ENCODE measurements at places on chromosomes 5 and 9.

DNA sequence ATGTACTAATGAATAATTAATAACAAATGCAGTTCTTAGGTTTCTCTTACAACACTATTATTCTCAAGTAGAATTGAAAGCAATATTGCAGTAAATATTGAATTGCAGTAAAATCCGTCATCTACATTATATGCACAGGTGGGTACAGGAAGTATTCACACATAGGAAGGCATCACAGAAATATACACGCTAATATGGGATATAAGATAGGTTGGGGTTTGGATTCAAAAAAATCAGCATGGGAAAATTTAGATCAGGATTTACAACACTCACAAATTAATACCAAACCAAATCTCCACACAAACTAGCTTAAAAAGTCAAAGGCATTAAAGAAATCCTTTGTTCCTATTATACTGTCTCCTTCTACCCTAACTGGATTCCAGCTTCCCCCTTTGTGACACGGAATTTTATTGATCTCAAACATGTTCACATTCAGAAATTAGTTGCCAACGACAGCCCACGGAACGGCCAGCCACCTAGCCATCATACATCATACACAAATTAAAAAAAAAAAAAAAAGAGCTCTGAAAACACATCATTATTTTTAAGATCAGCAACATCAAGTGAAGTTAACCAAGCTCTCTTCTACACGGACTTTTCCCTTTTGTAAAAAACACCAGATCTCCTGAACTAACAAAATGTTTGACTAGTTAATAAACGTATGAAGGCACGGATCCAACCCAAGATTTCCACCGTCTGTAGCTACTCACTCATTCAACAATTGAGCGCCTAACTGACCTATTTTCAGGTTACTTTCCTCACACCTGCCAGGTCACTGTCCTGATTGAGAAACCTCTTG is 2.2 kb downstream of the NR6A1 start:
- DNase-seq = no peak

GRCh38 chr5:132473019-132473531 is 17.5 kb downstream of the IRF1 start:
- DNase-seq = peak; percentile 65

- no peak for DNase-seq
These were observed 202.7 kb upstream of the NR3C1 start for GRCh38 chr5:143606043-143606752.

GRCh38 chr5:65506961-65507360 is 25.2 kb upstream of the ADAMTS6 start:
- DNase-seq = no peak

DNA sequence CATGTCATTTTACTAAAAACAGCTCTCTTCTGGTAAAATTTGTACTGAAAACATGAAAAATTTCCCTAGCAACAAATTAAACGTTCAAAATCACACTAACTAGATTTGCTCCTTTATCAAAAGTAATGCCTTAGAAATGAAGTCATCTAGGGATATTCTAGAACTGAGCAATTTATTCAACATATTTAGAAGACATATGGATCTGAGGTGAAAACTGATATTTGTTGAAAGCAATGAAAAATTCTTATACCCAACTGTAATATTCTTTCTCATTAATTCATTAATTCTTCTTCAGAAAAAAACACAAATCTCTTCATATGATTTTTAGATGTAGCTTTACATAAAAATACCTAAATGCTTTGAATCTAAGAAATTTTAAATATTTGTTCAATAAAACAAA is 604.9 kb downstream of the NR2F1-AS1 start:
- DNase-seq = no peak

- DNase-seq = no peak
These were observed 195.0 kb upstream of the TBC1D2 start for GRCh38 chr9:98450496-98450895.

GRCh38 chr5:1437876-1438559 is 7.2 kb downstream of the SLC6A3 start:
- DNase-seq = no peak

DNA sequence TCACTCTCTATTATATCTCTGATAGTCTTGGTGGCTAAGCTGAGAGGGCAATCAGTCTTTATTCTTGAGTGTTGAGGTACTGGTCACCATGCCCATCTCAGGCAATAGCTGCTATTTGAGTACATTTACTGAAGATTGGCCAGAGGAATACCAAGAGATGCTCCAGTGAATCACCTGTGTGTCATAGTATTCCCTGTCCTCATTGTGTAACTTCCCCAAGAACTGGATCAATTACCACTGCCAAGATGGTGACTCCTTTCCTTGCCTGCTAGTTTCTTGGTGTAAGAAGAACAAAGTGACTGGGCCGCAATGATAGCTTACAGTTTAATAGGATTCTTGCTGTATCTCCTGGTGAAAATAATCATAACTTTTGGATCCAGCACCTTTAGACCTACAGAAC is 418.7 kb upstream of the KIF2A start:
- no peak for DNase-seq

DNA sequence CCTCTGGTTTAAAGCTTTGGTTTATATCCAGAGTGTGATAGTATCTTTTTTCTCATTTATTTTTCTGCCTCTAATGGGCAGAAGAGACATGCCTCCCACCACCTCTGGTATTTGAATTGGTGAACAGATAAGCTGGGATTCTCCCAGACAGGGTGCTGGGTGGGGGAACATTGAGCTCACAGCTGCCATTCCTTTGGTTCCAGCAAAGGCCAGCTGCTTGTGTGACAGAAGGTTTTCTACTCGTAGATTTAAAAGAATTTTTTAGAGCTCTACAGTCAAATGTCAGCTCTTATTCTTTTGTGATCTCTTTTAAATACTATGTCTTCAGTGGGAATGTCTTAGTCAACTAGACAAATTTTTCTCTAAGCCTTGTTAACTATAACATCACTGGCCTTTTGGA is 54.7 kb upstream of the ADAMTS16 start:
- DNase-seq = no peak

DNA sequence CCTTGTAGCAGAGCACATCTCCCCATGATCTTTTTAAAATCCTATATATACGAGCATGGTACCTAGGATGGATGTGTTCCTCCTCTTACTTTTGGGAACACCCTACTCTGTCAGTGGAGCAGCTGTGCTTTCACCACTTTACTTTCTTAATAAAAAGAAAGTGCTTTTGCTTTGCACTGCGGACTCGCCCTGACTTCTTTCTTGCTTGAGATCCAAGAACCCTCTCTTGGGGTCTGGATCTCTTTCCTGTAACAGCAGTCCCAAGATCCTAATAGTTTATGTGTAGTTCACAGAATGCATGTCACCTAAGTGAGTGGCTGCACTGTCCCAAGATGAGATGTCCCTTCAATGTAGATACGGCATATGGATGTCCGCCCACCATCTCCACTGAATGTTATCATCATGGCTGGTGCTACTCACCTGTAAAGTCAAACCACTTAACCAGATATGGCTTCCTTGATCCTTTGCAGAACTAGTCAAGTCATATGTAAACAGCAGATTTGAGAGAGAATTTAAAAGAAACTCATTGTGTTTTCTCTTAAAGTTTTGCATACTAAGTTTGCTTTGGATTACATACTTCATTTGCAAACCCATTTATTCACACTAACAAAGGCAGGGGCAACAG is 1.9 kb downstream of the FGF1 start:
- no peak for DNase-seq

DNA sequence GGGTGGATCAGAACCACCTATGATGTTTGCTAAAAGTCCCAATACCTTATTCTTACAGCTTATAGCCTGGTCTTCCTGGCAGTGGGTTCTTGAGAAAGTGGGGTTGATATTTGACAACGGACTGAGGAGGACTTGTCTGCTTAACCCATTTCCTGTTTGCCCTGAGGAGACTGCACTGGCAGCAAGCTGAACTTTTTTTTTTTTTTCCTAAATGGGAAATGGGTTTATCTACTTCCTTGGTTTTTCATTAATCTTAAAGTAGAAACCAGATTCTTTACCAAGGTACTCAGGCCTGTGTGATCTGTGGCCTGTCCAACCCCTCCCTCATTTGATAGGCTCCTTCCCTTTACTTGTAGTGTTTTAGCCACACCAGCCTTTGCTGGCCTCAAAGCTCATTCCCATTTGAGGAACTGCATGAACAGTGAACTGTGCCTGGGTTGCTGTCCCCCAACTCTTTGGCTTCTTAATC is 47.1 kb downstream of the C9orf57 start:
- DNase-seq = no peak

- DNase-seq = no peak
These were observed 540.3 kb downstream of the GABRG2 start for GRCh38 chr5:162607879-162608278.

- no peak for DNase-seq
These were observed 21.9 kb downstream of the ZDHHC21 start for GRCh38 chr9:14671377-14671776.

DNA sequence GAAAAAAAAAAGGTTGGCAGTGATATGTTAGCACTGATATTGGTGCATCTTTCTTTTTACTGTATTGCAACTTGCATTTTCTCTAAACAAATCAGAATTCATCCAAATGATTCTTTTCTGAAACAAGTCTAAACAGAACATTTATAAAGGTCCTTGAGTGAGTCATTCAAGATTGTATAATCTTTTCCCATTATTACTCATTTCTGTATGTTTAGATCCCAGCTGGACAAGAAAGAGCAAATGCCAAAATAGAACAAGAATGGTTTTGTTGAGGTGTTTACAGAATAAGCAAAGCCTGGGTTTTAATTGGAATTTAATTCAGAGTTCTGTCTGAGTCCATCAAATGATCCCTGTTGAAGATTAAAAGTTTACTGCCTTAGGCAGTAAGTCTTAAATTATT is 112.3 kb downstream of the VCAN start:
- DNase-seq = no peak

GRCh38 chr5:154786414-154786813 is 31.2 kb downstream of the LARP1 start:
- no peak for DNase-seq

DNA sequence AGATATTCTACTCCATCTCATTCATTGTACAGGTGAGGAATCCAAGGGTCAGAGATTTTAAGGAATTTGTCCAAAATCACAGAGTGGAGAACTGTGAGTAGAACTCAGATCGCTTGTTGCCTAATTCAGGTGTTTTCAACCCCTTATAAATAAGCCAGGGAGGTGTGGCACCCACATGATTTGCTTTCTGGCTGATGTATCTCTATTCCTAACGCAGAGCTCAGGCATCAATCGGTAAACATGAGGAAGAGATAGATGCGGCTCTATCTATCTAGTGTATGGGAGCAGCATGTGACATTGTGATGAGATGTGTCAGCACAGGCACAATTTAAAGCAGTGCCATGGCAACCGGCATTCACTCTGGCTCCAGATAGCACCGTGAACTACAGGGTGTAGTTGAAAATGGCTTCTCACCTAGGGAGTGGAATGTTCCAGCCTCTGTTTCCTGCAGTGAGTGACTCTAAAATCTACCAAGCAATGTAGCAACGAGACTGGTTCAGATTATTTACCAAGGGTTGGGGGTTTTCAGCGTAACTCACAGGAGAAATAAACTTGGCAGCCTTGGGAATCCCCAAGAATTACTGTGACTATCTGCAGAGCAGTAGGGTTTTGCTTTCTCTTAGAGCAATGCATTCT is 53.4 kb upstream of the SUB1 start:
- no peak for DNase-seq

GRCh38 chr5:11306365-11306764 is 545.3 kb upstream of the DAP start:
- no peak for DNase-seq

DNA sequence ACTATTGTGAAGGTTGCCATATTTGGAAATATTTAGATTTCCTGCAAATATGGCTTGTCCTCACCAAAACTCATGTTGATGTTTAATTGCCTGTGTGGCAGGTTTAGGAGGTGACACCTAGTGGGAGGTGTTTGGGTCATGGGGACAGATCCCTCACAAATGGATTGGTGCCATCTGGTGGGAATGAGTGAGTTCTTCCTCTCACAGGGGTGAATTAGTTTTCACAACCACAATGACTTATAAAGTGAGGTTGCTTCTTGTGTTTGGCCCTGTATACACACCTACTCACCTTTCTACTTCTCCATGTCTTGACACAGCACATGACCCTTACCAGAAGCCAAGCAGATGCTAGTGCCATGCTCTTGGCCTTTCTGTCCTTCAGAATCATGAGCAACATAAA is 41.1 kb downstream of the ISOC1 start:
- DNase-seq = no peak

GRCh38 chr9:106326493-106326892 is 536.5 kb upstream of the ZNF462 start:
- no peak for DNase-seq

DNA sequence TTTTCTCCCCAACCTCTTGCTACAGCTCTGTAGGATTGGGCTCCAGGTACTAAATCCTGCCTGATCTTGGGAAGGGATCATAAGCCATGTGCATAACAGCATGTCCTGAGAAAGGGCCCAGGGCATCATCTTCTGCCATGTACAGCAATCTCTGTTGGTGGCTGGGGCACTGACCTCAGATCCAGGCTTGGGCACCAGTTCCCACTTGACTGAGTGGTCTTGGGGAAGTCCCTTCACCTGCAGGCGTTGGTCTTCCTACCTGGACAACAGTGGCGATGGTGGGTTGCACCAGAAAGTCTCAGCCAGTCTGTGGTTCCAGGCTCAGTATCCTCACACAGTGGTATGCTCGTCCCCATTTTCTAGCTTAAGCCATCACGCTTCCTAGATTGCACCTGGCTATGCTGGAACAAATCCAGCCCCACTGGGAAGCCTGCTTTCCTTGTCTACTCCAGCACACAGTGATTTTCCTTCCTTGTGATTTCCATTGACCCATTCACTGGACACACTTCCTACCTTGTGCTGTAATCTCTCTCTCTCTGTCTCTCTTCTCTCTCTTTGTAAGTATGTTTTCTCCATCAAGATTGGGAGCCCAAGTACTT is 121.7 kb upstream of the PITX1 start:
- no peak for DNase-seq
